ENCODE measurements at places on chromosomes 3 and 15. TPM values are rescaled to one million over a fixed set of nuclear protein-coding genes. Genes with fewer than 3 reads are reported as not detected.

Gene MAGI1
- 74.8 TPM for total RNA-seq

Gene SLC22A14
- 0.48 TPM for total RNA-seq

DNA sequence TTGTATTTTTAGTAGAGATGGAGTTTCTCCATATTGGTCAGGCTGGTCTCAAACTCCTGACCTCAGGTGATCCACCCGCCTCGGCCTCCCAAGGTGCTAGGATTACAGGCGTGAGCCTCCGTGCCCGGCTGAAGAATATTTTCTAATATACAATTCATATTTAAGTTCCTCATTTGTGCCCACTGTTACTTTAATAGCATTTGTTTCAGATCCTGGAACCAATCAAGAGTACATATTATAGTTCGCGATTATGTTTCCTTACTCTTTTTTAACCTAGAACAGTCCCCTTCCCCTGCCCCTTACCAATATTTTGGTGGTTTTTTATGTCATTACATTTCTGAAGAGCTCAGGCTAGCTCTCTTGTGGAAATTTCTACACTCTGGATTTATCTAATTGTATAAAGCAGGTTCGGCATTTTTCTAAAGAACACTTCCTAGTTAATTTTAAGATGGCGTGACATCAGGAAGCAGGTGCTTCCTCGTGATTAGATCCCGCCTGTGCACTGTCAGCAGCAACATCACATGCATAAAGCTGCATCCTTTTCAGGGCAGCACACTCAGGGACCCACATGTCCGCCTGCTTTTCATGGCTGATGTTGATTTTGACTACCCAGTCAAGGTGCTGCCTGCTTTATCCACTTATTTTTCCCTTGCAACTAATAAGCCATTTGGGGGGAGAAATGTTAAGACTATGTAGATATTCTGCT is 88.7 kb upstream of the EPHB3 start:
- DNase-seq, result peak; percentile 16

DNA sequence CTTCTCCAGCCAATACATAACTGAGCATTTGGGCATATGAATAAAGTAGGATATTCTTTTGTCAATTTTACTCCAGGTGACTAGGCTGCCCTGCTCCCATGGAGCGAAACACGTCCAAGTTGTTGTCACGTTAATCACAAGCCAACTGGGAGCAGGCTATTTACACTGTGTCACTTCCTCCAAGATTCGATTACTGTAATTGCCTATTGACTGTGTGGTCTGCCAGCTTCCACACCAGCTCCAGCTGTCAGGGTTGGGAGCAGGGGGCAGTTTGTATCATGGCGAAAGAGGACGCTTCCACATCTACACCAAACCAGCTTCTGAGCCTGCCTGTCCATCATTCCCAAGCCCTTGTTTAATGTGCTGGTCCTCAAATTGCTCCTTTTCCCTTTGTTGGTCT is 89.2 kb upstream of the RORA start:
- DNase-seq, result no peak

- no peak for DNase-seq
Observed at GRCh38 chr3:7700539-7700938, 801.1 kb upstream of the LMCD1 start.

DNA sequence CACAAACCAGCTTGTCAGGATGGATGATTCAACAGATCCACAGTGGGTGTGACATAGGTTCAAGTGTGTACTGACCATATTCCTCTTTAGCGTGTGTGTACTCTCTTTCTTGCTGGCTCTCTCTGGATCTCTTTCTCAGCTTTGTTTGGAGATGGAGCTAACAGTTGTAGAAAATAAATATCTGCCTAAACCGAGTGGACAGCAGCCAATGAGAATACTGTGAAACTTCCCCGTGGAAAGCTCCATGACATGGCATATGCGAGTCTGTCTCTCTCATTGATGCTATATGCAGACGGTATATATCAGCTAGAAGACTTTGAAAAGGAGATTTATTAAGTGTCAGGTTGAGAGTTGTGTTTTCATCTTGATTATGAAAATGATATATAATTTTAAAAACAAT is 406.5 kb upstream of the SUCLG2 start:
- DNase-seq, result no peak

All from mesenteric fat pad (tissue), 1 donor.